Neural progenitor cell (in vitro differentiated cells): ENCODE measurements at places on chromosomes 1 and 21.

- DNase-seq: no peak
Observed at GRCh38 chr1:237226177-237226944, 184.4 kb downstream of the RYR2 start.

GRCh38 chr1:66607458-66607857 is 73.5 kb downstream of the SGIP1 start:
- peak; percentile 28 for DNase-seq

GRCh38 chr1:25205786-25206185 is 26.5 kb downstream of the SYF2 start:
- no peak for DNase-seq

GRCh38 chr1:151720974-151721787 is at the start of gene RIIAD1:
RIIAD1 (plus strand) TSS chr1:151721522; CDS start chr1:151721537, 15 bp downstream.
- peak; percentile 89 for DNase-seq

- DNase-seq: no peak
Observed at GRCh38 chr1:70090141-70090540, 115.2 kb downstream of the LRRC40 start.

DNA sequence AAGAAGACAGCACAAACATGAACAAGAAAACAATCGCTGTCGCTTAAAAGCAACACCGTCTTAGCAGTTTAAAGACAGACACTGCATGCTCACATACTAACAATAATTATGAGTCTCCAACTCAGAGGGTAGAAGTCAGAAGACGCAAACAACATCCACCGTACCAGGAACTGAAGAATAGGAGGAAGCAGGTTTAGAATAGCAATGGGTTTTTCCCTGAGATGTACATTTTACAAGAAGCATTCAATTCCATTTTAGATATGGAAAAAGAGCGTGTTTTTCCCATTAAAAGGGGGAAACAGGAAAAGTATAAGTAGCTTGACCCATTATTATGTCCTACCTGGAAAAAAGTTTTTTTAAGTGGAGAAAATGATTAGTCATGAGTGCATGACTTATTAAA is 34.5 kb upstream of the KCNE1 start:
- DNase-seq: no peak

DNA sequence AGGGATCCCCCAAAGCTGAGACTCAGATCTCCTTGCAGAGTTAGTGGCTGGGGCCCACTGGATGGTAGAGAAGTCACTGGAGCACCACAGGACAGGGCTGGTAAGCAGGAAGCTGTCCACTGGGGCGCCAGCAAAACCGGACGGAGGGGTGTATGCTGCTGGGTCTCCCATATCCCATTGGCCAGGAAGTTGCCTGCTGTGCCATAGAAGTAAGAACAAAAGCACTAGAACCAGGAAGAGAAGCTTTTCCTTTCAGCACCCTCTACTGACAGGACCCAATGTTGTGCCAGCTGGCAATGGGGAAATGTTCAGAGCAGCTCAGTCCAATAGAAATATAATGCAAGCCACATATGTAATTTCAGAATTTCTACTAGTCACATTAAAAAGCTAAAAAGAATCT is 146.6 kb downstream of the SPATA46 start:
- peak; percentile 57 for DNase-seq

DNA sequence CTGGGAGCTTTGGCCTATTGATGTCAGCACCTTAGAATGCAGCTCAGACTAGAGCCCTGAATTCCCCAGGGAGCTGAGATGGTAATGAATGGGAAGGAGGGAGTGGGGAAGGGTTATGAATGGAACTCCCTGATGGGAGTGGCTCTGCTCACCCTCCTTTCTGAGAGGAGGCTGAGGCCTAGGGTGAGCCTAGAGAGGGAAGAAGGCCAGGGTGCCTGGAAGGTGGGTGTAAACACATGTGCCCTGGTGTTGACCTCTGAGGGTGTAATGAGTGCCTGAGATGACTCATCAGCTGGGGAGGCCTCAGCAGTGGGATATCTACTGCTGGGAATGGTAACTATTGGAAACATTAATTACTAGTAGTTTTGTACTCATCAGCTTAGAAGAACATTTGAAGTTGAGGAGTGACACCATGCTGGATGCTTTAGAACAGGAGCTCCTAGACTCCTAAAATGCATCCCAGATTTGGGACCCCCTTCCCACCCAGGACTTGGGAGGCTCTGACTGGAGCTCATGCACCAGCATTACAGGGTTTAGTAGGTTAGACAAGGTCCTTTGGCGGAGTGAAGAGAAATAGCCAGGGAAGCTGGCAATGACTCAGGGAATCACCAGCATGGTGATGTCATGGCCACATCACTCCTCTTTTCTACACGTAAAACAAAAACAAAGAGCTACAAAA is 16.0 kb upstream of the PIGV start:
- no peak for DNase-seq

- DNase-seq: no peak
Observed at GRCh38 chr1:29713857-29714256, 477.5 kb downstream of the PTPRU start.

DNA sequence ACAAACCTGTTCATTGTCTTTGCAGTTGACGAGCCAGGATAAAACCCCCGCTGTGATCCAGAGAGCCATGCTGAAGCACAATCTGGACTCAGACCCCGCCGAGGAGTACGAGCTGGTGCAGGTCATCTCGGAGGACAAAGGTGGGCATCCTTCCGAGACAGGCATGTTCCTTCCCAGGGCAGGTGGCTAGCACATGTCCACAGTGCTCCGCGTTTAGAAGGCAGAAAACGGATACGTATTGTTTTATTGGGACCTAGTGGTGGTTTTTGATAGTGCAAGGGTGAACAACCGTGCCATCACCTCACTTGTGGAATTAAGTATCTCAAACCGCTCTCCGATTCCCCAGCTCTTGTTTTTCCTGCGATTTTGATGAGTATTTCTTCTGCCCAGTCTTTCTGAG is 115.3 kb downstream of the COLGALT2 start:
- no peak for DNase-seq

- no peak for DNase-seq
Observed at GRCh38 chr1:43908858-43909257, 24.7 kb upstream of the ARTN start.

- DNase-seq: peak; percentile 94
Observed at GRCh38 chr1:31154632-31155215, 85.0 kb downstream of the NKAIN1 start.

GRCh38 chr1:58465825-58466629 is 80.5 kb downstream of the OMA1 start:
- DNase-seq: no peak

DNA sequence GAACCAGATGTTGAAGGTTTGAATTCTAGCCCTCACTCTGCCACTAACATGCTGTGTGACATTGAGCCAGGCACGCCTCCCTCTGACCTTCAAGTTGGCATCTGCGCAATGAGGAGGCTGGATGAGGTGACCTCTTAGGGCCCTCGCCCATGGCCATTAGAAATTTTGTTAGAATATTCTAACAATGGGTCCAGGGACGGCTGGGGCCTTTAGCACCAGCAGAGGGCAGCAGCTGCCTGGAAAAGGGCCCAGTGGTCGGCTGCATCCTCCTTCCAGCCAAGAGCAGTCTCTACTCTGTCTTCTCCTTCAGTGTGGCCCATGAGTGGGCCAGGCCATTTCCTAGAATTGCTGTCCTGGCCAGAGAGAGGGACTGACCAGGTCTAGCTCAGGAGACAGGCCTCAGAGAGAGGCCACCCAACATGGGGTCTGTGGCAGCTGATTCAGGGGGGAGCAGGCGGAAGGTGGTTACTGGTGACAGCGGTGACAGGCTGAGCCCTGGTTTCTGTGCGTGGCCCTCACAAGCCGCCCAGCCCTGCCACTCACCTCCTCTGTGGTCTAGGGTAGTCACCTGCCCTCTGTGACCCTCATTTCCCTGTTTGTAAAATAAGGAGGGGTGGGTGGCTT is 101.3 kb upstream of the ACTL8 start:
- peak; percentile 79 for DNase-seq

DNA sequence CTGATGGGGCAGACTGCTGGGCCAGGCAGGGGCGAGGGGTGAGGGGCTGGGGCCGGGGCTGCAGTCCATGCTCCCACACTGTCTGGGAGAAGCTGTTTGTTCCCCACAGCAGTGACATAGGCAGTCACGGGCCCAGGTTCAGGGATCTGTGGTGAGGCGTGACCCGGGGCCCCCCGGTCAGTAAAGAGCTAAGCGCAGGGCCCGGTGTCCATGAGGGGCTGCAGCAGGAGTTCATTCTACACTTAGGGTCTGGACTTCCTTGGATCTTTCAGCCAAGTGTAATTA is 4.4 kb downstream of the PEX10 start:
- no peak for DNase-seq

- DNase-seq: peak; percentile 78
Observed at GRCh38 chr1:113904293-113904673, 316 bp downstream of the AP4B1 start.

DNA sequence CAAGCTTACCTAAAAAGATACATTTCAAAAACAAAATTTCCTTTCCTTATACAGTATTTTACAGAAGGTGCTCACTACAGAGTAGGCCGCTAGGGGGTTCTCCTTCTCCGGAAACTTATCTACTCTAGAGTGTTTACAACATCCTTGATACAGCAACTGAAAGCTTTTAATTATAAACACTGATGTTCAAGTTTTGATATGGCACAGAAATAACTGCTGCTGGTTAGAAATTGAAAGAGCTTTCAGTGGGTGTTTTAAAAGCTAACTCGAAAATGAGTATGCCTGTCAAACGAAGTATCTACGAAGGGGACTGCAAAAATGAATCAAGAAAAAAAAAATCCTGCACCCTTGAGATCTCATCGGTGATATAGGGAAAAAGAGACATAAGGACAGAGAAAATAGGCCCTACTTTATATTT is 1.0 kb downstream of the YOD1 start:
- peak; percentile 65 for DNase-seq

GRCh38 chr1:206803221-206803730 is 31.0 kb upstream of the IL10 start:
- DNase-seq: no peak

GRCh38 chr1:5312862-5313261 is 658.5 kb downstream of the AJAP1 start:
- DNase-seq: no peak

DNA sequence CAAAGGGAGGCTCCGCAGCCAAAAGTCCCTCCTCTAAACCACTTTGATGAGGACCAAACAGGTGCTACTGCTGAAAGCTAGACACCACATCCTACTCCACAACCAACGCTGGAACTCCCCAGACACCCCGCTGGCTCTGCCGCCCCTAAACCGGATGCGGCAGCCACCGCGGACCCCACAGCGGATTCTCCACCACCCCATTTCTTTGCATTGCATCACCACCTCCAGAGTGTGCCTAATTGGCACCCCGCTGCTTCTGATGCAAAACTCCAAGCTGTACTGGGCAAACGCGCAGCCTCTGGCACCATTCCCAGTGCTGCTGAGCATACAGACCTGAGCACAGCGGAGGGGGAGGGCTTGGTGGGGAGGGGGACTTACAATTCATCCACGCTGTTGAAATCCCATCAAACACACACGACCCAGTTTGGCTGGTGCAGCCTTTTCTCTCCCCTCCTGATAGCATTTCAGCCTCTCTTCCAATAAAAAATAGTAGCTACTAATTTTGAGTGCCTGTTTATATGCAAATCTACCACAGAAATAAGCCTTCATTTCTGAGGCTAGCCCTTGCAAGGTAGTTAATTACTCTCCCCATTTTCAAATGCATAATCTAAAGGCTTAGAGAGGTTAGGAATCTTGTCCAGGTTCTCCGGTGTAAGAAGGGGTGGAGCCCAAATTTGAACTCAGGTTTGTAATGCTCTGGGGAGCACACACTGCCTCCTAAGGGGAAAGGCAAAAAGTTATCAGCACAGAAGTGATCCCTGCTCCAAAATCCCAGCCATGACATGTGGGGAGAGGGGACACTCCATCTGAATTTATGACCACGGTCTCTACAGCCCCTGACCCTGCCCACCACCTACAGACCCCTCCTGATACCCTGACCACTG is 12.2 kb upstream of the RGS16 start:
- DNase-seq: peak; percentile 81

- DNase-seq: peak; percentile 12
Observed at GRCh38 chr1:152459596-152460528, 45.8 kb upstream of the CRNN start.

DNA sequence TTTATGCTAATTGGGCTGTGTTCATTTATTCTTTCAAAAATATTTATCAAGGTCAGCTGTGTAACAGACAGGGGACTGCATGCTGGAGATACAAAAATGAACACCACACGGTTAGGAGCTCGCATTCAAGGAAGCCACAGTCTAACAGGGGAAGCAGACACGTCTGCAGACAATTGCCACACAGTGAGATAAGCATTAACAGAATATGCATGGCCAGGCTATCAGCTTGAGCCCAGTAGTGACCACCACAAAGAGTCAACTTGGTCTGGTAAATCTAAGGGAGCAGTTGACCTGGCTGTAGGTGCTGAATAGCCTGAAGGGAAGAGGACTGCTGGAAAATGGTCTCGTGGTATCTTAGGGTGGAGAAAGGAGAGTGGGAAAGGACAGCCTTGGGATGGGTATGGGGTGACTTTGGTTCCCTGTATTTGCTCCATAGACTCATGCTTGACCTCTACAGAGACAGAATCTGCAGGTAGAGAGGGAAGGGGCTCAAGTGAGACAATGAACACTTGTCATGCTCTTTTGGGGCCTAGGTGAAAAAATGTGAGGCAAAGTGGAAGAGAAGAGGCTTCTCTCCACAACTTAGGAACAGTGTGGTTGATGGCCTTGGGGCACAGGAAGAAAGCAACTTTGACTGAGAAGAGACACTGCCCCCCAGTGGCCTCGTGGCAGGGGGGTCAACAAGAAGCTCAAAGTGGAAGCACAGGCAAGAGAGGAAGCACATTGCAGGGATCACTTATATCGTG is 7.6 kb upstream of the NPL start:
- peak; percentile 78 for DNase-seq

GRCh38 chr1:214579183-214579582 is 23.8 kb upstream of the CENPF start:
- no peak for DNase-seq

DNA sequence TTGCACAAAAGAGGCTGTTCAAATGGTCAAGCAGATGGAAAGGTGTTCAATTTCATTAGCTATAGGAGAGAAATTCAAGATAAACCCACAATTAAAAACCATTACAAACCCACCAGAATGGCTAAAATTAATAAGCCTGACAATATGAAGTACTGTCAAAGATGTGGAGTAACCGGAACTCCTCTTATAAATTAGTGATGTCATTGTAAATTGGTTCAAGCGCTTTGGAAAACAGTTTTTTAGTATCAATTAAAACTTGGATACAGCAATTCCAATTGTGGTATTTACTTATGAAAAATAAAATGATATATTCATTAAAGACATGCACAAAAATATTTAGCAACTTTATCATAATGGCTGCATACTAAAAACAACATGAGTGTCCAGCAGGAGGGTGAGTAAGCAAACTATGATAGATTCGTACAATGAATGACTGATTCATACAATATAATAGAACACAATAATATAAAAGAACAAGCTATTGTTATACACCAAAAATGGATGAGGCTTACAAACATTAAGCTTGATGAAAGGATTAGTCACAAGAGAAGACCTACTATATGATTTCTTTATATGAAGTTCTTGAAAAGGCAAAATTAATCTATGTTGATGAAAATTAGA is 38.4 kb upstream of the FGGY start:
- DNase-seq: no peak
